ENCODE measurements at places on chromosomes 2 and 18.

GRCh38 chr2:43100883-43101662, 125.3 kb downstream of the ZFP36L2 start:
- no peaks in the 10 kb centered on the region for H3K27me3 ChIP-seq
- H3K27ac ChIP-seq, result no peak overlapping the region
- DNase-seq, result no peak
- no peaks in the 10 kb centered on the region for H3K36me3 ChIP-seq

DNA sequence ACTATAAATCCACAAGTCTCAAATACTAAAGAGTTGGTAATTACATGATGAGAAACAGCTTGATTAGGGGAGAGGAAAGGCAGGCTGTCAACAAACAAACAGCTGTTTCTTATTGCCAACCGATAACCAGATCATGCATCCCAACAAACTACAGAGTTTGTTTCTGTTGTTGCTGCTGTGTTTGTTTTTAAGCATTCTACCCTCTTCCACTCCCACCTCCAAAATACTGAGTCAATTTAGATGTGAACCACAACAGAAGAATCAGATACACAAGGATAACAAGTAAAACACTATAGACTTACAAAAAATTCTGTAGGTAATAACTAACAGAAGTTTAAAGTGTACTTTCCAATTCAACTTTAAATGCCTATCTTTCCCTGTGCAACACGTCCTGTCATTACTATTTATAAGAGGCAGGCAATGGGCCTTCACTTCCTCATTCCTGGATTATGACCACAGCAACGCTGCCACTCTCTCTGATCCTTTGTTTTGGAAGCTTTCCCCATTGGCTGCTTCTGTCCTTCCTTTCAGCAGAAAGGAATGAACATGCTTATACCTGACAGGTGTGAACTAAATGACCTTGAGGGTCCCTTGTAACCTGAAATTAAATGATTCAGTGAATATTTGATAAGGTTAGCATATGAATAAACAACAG, 152.0 kb downstream of the SRBD1 start:
- H3K4me1 ChIP-seq, result peaks cover 5% of the 10 kb centered on the region
- no peaks in the 10 kb centered on the region for H3K36me3 ChIP-seq
- DNase-seq, result peak; percentile 16
- no peak overlapping the region for H3K27ac ChIP-seq
- no peak overlapping the region for H3K4me3 ChIP-seq
- H3K27me3 ChIP-seq, result no peaks in the 10 kb centered on the region

DNA sequence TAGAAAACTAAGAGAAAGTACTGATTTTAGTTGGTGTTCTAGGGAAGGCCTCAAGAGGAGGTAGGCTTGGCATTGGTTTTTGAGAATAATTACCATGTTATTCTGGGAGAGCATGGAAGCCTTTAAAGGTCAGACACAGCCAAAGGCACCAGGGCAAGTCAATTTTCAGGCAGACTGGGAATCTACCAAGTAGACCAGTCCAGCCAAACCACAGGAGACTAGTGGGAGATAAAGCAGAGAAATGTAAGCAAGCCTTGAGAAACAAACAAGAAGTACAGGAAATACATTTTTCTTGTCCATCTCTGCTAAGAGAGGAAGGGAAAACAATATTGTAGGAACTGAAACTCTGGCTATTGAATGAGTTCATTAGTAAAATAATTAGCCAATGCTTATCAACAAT, 5.5 kb upstream of the CCDC68 start:
- no peak overlapping the region for H3K4me3 ChIP-seq
- peaks cover 2% of the 10 kb centered on the region for H3K27me3 ChIP-seq
- no peak overlapping the region for H3K27ac ChIP-seq

DNA sequence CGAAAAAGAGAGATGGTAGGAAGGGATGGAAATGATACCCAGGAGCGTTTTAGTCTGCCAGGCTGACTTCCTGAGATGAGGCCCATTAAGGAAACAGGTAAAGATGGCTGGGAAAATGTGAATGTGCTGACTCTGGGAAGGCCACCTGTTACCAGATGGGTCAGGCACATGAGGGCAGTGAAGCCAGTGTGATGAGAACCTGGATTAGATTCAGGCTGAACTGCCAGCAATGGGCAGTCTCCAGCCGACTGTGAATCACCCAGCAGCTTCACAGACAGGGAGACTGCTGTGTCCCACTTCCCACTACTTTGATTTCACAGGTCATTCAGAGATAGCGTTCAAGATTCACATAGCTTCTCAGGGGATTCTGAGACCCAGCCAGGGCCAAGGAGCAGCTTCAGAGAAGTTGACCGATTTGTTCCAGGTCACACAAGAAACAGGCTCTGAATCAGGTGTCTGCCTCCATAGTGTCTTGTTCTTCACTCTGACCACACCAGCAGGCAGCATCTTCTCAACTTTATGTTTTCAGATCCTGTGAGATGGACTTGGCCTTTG, 26.4 kb downstream of the CAPN13 start:
- peaks cover 2% of the 10 kb centered on the region for H3K4me1 ChIP-seq
- no peak for DNase-seq
- no peak overlapping the region for H3K4me3 ChIP-seq

- no peak for DNase-seq
- no peak overlapping the region for H3K4me3 ChIP-seq
- H3K27ac ChIP-seq, result no peak overlapping the region
- no peaks in the 10 kb centered on the region for H3K36me3 ChIP-seq
- no peaks in the 10 kb centered on the region for H3K27me3 ChIP-seq
Observed at GRCh38 chr2:101753720-101754490, 56.4 kb downstream of the MAP4K4 start.

DNA sequence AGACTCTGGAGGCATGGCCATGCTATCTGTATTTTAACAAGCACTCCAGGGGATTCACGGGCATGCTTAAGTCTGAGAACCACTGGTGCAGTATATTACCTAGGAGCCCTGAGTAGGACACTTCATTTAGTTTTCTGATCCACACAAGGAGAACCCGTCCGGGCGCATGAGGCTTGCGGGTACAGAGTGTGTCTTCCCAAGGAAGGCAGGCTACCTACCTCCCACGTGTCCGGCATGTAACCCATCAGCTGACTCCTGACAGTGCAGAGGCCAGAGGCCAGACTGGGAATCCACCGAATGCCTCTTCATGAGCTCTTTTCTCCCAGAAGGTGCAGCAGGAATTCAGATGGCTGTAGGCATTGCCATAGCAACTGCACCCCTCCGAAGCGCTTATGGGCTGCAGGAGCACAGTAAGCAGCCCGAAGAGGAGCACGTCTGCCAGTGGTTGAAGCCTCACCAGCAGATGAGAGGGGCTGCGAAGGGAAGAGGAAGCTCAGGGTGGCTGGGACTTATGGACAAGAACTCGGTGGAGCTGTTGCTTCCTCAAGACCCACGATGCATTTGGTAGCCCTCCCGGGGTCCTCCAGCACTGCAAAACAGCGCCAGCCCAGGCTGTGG, 33.8 kb upstream of the DNMT3A start:
- no peak overlapping the region for H3K4me3 ChIP-seq
- peak; percentile 17 for DNase-seq
- no peak overlapping the region for H3K27ac ChIP-seq
- peaks cover 27% of the 10 kb centered on the region for H3K4me1 ChIP-seq
- H3K27me3 ChIP-seq, result no peaks in the 10 kb centered on the region

- no peaks in the 10 kb centered on the region for H3K36me3 ChIP-seq
- H3K4me1 ChIP-seq, result peaks cover 9% of the 10 kb centered on the region
- no peak overlapping the region for H3K27ac ChIP-seq
- no peak for DNase-seq
Observed at GRCh38 chr2:8086796-8087479, 594.9 kb upstream of the ID2 start.

DNA sequence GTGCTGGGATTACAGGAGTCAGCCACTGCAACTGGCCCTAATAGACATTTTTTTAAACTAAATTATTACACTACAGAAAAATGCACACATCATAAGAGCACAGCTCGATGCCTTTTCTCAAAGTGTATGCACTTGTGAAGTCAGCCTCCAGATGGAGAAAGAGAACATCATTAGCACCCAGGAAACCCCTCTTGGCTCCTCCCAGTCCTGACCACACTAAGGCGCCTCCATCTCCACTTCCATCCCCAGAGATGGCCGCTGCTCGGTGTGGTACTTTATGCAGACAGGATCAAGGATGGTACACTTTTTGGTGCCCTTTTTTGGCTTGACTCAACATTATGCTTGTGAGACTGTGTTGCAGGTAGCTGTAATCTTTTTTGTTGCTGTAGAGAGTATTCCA, 34.8 kb downstream of the RRM2 start:
- H3K4me3 ChIP-seq, result no peak overlapping the region
- H3K4me1 ChIP-seq, result no peaks in the 10 kb centered on the region
- no peaks in the 10 kb centered on the region for H3K36me3 ChIP-seq
- DNase-seq, result no peak
- no peaks in the 10 kb centered on the region for H3K27me3 ChIP-seq

- no peak overlapping the region for H3K4me3 ChIP-seq
- DNase-seq, result no peak
- H3K27ac ChIP-seq, result no peak overlapping the region
- no peaks in the 10 kb centered on the region for H3K36me3 ChIP-seq
- no peaks in the 10 kb centered on the region for H3K27me3 ChIP-seq
Observed at GRCh38 chr2:123500988-123501387, 524.1 kb upstream of the CNTNAP5 start.

DNA sequence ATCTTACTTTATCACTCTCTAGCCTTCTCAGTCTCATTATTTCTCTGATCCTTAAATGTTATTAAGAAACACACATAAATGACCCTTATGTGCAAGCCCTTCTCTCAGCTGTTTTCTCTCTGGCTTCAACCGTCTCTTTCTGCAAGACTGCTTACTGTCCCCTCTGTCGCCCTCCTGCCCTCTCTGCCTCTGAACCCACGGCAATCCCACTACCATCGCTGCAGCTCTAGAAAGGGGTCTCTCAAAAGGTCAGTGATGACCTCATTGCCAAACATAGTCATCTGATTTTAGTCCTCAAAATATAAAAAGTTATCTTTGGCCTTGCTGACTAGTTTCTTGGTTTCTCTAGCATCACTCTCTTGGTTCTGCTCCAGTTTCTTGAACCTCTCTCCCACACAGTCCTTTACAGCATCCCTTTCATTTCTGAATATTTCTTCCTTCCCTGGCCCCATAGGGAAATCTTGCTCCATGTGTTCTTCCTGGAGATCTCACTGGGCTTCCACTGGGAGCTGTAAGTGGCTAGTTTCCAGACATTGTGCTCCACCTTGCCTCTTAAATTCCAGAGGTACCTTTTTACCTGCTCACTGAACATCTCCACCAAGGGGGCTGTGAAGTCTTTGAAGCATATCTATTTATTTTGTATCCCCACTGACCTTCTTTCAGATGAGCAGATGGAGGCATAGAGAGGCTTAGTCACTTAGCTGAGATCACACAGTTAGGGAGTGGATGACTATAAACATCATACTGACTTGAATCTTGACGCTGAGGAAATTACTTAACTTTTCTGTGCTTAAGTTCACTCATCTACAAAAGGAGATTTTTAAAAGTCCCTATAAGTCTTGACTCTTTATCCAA, 96.2 kb downstream of the PDE1A start:
- H3K4me3 ChIP-seq, result no peak overlapping the region
- no peaks in the 10 kb centered on the region for H3K4me1 ChIP-seq
- no peaks in the 10 kb centered on the region for H3K27me3 ChIP-seq
- no peak overlapping the region for H3K27ac ChIP-seq
- no peaks in the 10 kb centered on the region for H3K36me3 ChIP-seq

DNA sequence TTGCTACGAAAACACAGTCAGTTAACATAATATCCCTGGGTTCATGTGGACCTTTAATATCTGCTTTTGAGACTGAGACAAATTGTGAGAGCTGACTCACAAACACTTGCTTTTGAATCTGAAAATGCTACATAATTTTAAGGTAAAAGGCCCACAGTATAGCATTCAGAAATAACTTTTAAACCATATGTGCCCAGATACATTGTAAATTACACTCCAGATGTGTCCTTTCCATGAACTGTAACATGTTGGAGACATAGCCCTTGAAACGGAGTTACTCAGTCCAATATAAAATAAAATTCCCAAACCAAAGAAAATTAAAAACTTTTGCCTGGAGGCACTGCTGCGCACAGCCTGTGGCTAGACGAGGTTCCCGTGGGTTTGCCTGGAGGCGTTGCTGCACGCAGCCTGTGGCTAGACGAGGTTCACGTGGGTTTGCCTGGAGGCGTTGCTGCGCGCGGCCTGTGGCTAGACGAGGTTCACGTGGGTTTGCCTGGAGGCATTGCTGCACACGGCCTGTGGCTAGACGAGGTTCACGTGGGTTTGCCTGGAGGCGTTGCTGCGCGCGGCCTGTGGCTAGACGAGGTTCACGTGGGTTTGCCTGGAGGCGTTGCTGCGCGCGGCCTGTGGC, 131.9 kb upstream of the ALKAL2 start:
- no peak overlapping the region for H3K4me3 ChIP-seq
- H3K36me3 ChIP-seq, result no peaks in the 10 kb centered on the region

DNA sequence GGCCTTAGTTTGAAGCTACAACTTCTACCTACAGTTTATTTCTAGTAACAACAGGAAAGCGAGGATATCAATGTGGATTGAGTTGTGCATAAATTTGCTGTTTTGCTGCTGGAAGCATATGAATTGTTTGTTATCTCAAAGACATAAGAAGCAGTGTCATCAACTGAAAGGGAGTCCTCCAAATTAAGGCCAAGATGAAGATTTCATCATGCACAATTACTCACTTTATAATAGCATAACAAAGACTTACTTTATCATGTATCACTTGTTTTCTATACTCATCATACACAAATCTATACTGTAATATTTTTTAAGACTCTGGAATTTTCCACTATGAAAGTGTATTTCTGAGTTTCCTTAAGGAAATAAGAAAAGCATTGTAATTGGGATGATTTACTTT, 136.1 kb upstream of the FANCL start:
- H3K4me3 ChIP-seq, result no peak overlapping the region
- no peak overlapping the region for H3K27ac ChIP-seq
- H3K4me1 ChIP-seq, result no peaks in the 10 kb centered on the region
- H3K36me3 ChIP-seq, result no peaks in the 10 kb centered on the region

DNA sequence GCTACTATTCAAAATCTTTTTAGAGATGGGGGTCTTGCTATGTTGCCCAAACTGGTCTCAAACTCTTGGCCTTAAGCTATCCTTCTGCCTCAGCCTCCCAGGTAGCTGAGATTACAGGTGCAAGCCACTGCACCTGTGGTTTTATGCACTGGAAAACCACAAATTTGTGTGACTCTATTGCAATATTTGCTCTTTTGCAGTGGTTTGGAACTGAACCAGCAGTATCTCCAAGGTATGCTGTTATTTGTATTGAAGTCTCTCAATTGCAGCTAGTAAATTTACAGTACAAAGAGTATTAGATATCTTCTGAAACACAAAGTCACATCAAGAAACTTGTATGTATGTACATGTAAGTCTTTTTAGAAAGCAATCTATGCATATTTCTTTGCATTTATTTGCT, 46.2 kb downstream of the PPP4R1 start:
- no peak for DNase-seq
- peaks cover 64% of the 10 kb centered on the region for H3K36me3 ChIP-seq
- no peaks in the 10 kb centered on the region for H3K4me1 ChIP-seq

DNA sequence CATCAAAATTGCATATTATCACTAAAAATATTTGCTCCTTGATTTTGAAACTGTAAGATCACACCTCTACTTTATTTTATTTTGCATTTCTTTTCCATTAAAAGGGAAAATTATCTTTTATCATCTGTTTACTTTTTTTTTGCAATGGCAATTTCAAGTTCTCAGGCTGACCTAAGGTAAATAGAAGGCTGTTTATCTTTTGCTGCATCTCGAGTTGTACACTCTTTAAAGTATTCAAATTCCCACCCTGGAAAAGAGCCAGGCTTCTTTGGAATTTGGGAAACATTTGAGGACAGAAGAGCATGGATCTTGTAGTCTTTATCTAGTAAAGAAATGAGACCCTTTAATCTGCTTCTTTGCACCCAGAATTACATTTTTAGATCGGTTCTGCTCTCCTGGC, 645.7 kb downstream of the SLC4A3 start:
- no peaks in the 10 kb centered on the region for H3K4me1 ChIP-seq
- no peak overlapping the region for H3K27ac ChIP-seq

Measured in common myeloid progenitor, CD34-positive (primary cell).